Natural killer cell treated with Interleukin-12 subunit alpha and Interleukin-12 subunit beta and Interleukin-15 and Interleukin-18, amount 100 ng/mL, for 72 hours (primary cell): ENCODE measurements at places on chromosomes 6 and 20.

- DNase-seq, result peak; percentile 82
Observed at GRCh38 chr20:3203315-3204123, 963 bp downstream of the DDRGK1 start.

GRCh38 chr6:3334555-3334954 lies 75.8 kb downstream of the PSMG4 start:
- DNase-seq, result no peak

DNA sequence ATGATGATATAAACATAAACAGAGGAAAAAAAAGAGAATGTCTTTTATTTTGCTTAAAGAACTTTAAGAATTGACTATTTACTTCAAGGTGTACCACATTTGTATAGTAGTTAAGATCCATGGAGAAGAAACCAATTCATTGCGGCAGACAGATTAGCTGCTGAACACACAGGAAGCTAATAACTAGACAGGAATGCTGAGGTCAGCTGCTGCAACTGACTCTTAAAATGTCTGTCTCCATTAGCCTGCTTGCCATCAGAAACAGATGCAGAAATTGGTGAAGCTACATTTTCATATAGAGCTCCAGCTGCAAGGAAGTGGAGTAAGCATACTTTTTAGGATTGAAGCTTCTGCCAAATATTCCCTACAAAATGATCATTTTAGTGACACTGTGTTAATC lies 939.5 kb downstream of the EPHA7 start:
- DNase-seq, result no peak

GRCh38 chr20:62105592-62105991 lies 16.7 kb upstream of the LSM14B start:
- DNase-seq, result no peak

DNA sequence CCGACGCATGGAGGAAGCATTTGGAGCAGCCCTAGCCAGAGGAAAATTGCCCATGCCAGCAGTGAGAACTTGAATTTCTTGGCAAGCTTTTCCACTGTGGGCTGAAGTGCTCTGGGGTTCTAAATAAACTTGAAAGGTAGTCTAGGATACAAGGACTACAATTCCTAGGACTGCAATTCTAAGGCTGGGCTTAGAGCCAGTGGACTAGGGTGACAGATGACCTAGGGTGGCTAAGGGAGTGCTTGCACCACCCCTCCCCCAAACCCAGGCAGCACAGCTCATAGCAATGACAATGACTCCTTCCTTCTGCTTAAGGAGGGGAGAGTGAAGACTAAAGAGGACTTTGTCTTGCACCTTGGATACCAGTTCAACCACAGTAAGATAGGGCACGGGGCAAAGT lies 122.3 kb downstream of the THBS2 start:
- no peak for DNase-seq

DNA sequence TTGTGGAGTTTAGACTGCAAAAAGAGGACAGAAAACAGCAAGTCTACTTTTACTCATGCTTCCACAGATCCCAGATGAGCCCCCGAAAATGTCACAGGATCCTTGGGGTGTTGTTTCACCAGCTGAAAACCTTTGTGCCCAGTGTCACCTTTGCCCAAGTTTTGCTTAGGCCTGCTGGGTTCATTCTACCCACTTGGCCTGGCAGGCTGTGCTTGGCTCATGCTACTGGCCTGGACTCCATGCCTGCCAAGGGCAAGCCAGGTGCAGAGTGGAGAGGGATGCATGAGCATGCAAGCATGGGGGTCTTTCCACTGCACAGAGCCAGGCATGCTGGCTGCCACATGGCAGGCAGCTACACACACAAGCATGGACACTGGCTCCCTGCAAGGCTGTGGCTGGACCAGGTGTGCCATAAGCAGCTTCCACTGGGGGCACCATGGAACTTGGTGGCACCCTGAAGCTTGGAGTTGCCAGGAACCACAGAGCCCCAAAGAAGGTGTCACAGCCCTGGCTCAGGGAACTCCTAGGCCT lies 1082.0 kb downstream of the KHDRBS2 start:
- DNase-seq, result no peak

DNA sequence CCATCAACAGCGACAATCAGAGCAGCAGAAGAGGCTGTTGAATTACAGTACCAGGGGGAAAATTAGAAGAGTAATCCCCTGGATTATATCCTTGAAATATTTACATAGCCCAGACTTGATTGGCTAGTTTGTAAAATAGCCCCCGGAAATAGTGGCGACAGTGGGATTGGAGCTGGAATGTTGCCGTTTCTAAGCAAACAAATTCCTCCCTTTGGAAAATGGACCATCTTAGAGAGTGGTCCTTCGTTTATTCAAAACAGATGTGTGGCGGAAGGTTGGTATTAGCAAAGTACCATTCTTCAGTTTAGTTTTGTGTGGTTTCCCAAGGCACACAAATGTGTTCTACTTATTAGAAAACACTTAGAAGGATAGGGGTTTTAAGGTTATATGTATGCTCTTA lies 4.5 kb upstream of the EPB41L2 start:
- no peak for DNase-seq

- peak; percentile 26 for DNase-seq
Observed at GRCh38 chr6:170028629-170029345, 262.1 kb downstream of the DLL1 start.

DNA sequence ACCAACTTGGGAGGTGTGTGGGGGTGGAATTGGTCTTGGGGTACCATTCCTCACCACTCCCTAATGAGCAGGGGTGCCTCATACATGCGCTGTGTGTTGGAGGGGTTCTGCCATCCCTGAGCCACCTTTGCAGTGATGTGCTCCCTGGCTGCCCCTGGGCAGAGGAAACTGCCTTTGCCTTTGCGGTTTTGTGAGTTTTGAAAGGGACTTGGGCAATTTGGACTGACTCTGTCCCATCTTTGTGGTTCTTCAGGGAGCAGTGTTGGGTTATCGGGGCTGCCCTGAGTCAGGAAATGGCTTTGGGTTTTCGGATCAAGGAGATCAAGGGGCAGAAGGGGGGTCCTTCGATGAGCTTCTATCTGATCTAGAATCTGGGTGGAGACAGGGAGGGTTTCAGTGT lies 3.9 kb upstream of the PHACTR3 start:
- DNase-seq, result no peak

GRCh38 chr6:135465903-135466302 lies 31.6 kb downstream of the AHI1 start:
- DNase-seq, result no peak

DNA sequence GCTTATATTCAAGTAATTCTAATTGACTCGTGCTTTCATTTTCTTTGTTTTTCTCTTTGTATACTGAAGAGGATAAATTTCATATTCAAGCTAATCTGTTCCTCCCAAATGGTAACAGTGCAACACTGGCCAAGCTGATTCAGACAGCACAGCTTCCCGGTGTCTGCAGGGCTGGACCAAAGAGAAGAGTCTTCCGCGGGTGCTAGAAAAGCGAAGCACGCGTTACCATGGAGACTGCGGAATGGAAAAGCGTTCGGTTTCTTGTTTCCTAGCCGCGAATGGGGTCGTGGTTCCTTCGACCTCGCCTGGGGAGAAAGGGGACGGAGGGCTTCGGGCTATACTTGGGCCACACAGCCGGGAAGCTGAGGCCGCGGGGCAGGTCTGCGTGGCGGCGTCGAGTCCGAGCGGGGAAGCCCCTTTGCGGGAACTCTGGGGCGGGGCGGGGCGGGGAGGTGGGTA lies 6.2 kb upstream of the ZNF311 start:
- DNase-seq, result no peak

DNA sequence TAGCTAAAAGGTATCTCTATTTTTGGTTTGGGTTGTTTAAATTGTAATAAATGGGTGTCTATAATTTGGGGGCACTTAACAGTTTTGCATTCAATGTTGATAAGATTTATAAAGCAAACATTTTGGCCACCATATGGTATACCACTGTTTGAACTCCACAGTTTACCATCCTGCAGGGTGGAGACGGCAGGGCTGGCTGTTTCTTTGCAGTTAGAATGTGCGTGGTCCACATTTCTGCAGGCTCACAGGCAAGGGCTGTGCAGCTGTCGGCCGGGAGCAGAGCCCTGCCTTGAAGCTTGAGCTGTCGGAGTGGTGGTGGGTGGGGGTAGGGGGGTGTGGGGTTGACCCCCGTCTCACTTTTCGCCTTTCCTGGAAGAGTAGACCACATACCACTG lies 135.9 kb downstream of the CDH4 start:
- no peak for DNase-seq

- DNase-seq, result no peak
Observed at GRCh38 chr6:25219917-25220278, 59.3 kb upstream of the CARMIL1 start.

- no peak for DNase-seq
Observed at GRCh38 chr6:160221423-160221822, 37.2 kb downstream of the SLC22A2 start.

DNA sequence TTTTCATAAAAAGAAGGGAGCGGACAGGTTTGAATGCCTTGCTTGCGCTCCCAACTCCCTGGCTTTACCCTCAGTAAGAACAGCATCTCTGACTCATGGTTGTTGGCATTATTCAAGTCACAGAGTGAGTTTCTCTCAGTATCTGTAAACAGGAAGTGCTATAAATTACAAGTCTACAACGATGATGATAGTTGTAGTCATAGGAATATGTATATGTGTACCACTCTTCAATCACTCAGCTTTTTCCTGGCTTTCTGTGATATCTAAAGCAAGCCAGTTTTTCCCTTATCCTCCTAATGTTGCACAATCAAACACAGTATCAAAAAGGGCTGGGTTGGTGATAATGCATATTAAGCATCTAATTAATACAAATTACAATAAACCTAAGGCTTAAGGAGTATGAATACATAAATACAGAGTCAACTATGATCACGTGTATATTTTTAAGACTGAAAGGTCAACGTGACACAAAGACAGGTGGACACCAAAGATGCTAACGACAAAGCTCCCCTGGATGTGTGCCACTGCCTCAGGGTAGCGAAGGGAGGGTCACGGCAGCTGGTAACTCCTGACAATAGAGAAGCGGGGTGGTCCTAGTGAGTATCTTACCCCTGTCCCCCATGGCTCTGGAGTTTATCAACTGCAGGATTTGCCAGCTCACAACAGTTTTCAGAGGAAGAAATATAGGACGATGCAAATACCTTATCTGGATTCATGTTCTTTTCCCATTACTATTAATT lies 202.8 kb downstream of the BTBD9 start:
- no peak for DNase-seq

DNA sequence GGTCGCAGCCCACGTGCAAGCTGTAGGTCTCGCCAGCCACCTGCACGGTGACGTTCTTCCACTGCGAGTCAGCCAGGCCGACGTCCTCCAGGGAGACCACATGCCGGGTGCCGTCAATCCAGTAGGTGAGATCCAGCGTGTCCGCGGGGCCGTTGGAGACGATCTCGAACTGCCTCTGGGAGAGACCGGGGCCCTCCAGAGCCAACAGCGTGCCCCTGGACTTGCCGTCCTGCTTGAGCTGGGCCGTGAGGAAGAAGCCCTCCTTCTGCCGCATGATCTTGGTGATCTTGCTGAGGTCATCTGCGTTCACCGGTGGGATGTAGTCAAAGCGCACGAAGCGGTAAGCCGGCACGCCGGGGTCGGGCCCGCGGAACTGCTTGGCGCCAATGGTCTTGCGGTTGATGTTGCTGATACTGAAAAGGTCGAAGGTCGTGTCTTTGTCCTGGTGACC lies 5.1 kb downstream of the THBS2 start:
- DNase-seq, result no peak

- no peak for DNase-seq
Observed at GRCh38 chr20:32416206-32416605, 58.1 kb downstream of the ASXL1 start.

- no peak for DNase-seq
Observed at GRCh38 chr6:159311618-159312017, 142.4 kb downstream of the FNDC1 start.

- no peak for DNase-seq
Observed at GRCh38 chr20:24461848-24462247, 7.6 kb upstream of the SYNDIG1 start.

DNA sequence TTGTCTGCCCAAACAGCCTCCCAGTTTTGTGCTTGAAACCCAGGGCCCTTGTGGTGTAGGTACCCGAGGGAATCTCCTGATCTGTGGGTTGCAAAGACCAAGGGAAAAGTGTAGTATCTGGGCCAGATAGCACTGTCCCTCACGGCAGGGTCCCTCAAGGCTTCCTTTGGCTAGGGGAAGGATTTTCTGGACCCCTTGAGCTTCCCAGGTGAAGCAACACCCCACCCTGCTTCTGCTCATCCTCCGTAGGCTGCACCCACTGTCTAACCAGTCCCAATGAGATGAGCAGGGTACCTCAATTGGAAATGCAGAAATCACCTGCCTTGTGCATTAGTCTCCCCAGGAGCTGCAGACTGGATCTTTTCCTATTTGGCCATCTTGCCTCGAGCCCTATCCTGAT lies 791.8 kb upstream of the MANEA start:
- DNase-seq, result no peak

GRCh38 chr20:29079769-29080690 lies 2177.4 kb upstream of the DEFB115 start:
- DNase-seq, result no peak

DNA sequence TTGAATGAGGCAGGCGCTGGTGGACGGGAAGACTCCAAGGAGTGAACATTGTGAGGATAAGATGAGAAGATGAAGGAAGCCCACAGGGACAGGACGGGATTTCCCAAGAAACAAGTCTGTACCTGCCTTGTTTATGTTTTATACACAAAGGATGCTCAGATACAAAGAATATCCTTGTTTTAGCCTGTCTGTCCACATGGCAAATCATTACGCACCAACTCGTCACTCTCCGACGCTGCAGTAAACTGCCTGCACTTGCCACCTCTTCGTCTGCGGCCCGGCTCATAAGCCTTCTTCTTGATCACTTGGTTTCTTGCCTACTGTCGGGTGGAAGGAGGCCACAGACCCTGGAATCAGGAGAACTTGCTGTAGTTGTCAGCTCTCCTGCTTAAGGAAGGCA lies 85.4 kb downstream of the CD83 start:
- DNase-seq, result no peak

- DNase-seq, result no peak
Observed at GRCh38 chr6:5778317-5778857, 228.3 kb downstream of the NRN1 start.

DNA sequence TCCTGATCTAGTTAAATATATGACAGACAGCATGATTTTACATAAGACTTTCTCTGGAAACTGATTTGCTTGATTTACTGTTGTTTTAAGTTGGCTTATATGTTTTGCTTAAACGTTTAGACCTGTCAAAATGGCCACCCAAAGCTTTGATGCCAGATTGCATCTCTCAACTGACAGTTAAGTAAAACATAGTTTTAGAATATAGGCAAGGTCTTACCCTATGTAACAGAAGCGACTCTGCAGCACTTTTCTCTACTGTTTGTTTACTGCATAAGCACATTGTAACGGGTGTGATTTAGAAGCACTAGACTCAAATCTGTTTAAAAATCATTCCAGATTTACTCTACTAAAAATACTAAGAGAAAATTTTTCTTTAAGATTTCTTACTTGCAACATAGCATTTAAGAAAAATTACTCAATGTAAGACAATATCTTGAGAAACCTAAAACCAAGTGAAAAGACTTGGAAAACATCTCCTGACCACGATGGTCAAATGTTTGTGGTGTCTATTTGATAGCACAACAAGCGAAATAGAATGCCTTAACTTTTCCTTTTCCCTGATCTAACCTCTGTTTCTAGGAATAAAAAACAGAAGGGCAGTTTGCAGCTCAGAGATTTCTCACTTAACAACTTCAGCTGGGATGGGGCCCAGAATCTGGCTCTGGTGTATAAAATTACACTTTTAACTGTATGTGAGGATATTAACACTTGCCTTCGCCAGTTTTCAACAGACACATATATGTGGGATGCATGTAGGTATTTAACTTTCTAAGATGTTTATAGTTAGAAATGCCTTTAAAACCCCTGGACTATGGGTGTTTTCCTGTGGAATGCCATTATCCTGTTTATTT lies 47.4 kb downstream of the AIG1 start:
- no peak for DNase-seq

- DNase-seq, result no peak
Observed at GRCh38 chr6:87376643-87377042, 31.1 kb upstream of the CFAP206 start.
